T-helper 2 cell treated with Interferon-gamma antibody and Interleukin-4, amounts not matched to agents 100 ng/mL and 5 ng/mL, for 36 hours (primary cell): ENCODE measurements at places on chromosomes 5 and 9. TPM values are rescaled to one million over a fixed set of nuclear protein-coding genes. Genes with fewer than 3 reads are reported as not detected.

CD72 gene
- 7.0 and 7.3 TPM in 2 replicates for total RNA-seq

PDE6A gene
- not detected in 2 replicates for total RNA-seq

DCAF10 gene
- total RNA-seq, result 16.7 and 18.1 TPM in 2 replicates

RHOBTB3 gene
- total RNA-seq, result 0.41 and 0.59 TPM in 2 replicates

C5 gene
- total RNA-seq, result 1.5 and 2.5 TPM in 2 replicates

POU5F2 gene
- 1.3 and 1.7 TPM in 2 replicates for total RNA-seq

HSDL2 gene
- 20.2 and 23.1 TPM in 2 replicates for total RNA-seq

DNAI1 gene
- total RNA-seq, result not detected in 2 replicates

F2RL2 gene
- total RNA-seq, result not detected in 2 replicates

FYB1 gene
- 193 and 203 TPM in 2 replicates for total RNA-seq

MARVELD2 gene
- total RNA-seq, result 0.16 and 0.20 TPM in 2 replicates
